ENCODE measurements at places on chromosomes 4 and X. TPM values are rescaled to one million over a fixed set of nuclear protein-coding genes. Genes with fewer than 3 reads are reported as not detected.

APEX2 gene
- total RNA-seq = 33.5 TPM

SLITRK4 gene
- 0.02 TPM for total RNA-seq

BDH2 gene
- total RNA-seq = 8.6 TPM

ATP1B4 gene
- not detected for total RNA-seq

TLL1 gene
- 0.14 TPM for total RNA-seq

H2BW2 gene
- total RNA-seq = not detected

FAM9C gene
- total RNA-seq = not detected

HSPA4L gene
- total RNA-seq = 10.3 TPM

RPGR gene
- total RNA-seq = 9.6 TPM

HOPX gene
- total RNA-seq = not detected

CABS1 gene
- total RNA-seq = not detected

COX7B2 gene
- not detected for total RNA-seq

KIT gene
- total RNA-seq = not detected

ESX1 gene
- total RNA-seq = 0.05 TPM

ZAR1 gene
- 0.10 TPM for total RNA-seq

TRAM1L1 gene
- total RNA-seq = 0.32 TPM

HCFC1 gene
- 40.4 TPM for total RNA-seq

PCYT1B gene
- total RNA-seq = not detected

Measured in A549 treated with DMSO at 1 μM for 4 hours (cell line).